ENCODE measurements at places on chromosomes 5 and 9.

GRCh38 chr5:132387640-132388117, 18.2 kb downstream of the SLC22A5 start:
- peak; percentile 100 for DNase-seq

DNA sequence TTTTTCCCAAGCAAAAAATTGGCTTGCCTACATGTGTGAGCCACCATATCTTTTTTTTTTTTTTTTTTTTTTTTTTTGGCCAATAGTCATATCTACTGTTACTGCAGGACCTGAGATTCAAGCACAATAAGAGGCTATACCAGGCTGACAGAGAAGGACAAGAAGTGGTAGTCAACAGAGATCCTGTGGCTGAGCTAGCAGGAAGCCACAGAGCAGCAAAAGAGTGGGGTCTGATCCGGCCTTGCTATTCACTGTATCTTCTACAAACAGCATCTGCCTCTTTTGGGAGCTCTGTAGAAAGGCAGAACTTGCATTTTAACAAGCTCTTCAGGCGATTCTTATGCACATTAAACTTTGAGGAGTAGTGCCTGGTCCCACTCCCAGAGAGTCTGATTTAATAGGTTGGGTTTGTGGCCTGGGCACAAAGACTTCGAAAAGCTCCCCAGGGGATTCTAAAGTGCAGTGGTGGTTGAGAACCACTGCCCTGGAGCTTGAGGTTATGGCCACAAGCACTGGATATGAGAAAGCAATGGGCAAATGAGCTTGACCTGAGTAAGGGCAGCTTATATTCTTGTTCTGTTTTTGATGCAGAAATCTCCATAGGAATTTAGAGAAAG, 162.8 kb downstream of the PIK3R1 start:
- peak; percentile 39 for DNase-seq

GRCh38 chr9:131657940-131658339, 81.9 kb downstream of the RAPGEF1 start:
- no peak for DNase-seq

GRCh38 chr5:138596105-138596881, 21.1 kb upstream of the HSPA9 start:
- DNase-seq: no peak

DNA sequence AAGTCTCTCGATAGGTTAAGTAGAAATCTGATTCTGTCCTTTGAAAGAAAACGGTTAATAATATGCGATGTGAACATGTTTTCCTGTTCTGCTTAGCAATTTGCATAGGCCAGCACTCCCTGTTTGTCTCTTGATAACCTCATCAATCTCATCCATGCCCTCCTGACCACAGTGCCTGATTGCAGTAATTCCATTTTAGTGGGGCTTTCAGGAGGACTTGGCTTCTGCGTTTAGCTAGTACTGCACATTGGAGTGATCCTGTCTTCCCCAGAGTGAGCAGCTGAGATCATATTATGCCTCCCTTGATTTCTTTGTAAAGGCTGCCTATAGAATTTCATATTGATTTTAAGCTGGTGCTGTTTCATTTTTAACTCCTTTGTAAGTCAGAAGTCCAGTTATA, 335.9 kb upstream of the ISL1 start:
- DNase-seq: no peak

GRCh38 chr5:63573380-63573779, 388.9 kb downstream of the HTR1A start:
- DNase-seq: no peak

DNA sequence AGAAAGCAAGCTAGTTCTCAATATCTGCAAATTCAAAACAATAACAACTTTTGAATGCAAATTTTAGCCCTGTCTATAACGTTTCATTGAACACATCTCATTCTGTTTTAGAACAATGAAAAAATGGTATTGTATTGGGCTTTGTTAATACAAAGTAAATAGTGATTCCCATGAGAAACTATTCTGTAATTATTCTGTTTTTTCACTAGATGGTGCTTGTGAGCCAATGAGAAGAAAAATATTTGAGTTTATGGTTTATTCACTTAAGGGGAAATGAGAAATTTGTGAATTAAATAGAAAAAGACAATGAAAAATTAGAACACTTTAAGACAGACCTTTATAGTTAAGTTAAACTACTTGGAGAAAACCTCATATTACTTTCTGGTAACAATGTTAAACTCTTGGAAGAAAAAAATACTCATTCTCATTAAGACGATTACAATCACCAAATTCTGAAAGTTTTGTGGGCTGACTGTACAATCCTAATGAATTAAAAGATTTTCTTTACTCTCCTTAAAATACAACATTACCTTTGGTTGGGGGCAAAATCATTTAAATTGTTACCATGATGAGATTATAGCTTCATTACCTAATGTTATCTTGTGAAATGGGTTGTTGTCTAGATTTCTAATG, 127.0 kb downstream of the NNT start:
- DNase-seq: peak; percentile 48

DNA sequence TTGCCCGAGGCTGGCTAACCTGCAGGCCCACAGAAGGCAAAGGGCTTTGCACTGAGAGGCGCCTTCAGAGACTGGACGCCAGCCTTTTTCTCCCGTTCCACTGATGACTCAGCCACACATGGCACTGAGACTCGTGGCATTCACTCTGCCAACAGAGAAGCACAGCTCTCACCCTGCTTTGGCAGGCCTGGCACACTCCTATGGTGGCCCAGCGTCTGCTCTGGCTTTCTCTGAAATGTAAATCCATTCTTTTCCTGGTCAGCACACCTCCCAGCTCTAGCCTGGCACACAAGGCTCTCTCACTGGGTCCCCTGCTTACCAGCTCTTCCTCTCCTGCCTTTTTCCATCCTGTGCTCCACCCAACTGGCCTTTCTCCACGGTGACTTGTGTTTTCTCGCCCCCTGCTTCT, 5.9 kb upstream of the MELK start:
- peak; percentile 80 for DNase-seq

GRCh38 chr9:72262063-72262462, 102.9 kb downstream of the ZFAND5 start:
- DNase-seq: no peak

GRCh38 chr5:62579761-62580160, 1.1 kb downstream of the LRRC70 start:
- DNase-seq: no peak

DNA sequence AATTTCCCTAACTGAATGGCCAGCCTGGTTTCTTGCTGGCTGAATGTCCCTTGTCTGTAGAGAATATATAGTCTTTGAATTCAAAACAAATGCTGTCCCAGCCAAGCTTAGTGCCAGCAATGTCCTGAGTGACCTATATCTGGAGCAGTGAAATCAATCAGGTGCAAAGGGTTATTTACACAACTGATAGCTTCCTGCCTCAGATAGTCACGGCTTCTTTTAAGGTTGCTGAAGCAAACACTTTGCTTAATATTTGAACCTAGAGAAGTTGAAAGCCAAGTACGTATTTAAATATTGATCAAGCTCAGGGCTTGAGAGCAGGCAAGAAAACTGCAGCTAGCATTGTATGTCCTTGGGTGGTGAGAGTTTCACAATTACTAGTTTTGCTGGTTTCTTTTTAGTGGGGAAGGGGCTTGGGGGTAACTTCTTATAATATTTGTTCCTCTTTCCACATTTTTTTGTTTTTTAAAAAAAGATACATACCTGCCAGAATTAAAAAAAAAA, 2.0 kb upstream of the ARHGEF28 start:
- no peak for DNase-seq

DNA sequence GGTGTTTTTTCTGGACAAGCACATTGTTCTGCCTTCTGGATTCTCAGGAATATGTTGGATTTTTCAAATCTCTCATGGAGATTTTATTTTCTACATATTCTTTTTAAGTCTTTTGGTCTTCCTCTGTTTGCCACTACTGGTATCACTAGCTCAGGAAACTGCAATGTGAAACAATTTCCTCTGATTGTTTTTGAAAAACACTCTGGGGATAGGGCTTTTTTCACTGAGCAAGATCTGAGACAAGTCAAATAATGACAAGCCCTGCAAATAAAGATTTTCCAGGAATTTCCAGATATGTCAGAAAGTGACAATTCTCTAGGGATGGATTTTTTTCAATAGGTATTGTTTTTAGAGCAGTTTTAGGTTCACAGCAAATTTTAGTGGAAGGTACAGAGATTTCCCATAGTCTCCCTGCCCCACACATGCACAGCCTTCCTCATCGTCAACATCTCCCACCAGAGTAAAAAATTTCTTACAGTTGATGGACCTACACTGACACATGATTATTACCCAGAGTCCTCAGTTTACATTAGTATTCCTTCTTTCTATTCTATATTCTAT, 86.9 kb upstream of the TMEM161B start:
- DNase-seq: no peak

DNA sequence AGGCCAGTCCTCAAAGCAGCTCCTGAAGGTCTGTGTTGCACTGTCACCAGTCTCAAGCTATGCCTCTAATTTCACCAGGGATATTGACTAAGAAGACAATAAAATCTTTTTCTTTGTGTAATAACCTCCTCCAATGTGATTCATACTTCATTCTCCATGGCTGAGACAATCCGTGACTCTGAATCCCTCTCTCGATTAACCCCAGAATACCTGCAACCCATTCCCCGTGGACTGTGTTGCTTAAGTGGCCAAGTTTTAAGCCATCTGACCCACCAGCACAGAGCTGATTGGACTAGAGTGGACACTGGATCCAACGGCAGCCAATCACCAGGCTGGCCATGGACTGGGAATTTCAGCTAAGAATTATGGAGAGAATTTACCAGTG, 5.4 kb upstream of the CCIN start:
- DNase-seq: peak; percentile 78

DNA sequence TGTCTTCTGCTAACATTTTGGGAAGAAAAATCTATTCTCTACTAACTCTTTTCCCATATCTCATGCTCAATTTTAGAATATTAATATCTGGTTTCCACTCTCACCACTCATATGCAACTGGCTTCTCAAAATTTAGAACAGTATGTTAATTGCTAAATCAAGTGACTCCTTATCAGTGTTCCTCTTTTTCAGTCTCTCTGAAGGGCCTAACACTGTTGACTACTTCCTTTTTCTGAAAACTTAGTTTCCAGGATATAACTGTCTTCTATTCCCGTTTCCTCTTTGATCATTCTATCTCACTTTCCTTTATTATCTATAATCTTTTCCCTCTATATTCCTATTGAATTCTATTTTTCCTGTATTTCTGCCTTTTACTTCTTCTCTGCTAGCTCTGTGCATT, 1717.2 kb upstream of the C9orf72 start:
- no peak for DNase-seq

DNA sequence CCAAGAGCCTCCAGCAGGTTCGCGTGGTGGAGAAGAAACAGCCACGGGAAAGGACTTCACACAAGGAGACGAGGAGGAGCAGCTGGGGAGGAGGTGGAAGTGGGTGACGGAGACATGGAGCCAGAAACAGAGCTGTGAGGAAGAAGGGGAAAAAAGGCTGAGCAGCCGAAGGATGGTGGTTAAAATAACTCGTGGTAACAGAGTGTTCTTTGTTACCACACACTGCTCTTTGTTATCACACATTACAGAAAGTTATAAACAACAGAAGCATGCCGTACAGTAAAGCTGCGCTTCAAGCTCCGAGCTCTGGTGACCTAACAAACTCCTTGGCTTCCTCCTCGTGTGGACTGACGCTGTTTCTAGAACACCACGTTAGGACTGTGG, 215.4 kb downstream of the GLIS3 start:
- no peak for DNase-seq

GRCh38 chr5:177426566-177427210, at the start of gene GRK6:
Gene GRK6, plus strand, starts transcription at chr5:177426676. Its CDS starts 170 bp downstream, at chr5:177426846.
- DNase-seq: peak; percentile 35

DNA sequence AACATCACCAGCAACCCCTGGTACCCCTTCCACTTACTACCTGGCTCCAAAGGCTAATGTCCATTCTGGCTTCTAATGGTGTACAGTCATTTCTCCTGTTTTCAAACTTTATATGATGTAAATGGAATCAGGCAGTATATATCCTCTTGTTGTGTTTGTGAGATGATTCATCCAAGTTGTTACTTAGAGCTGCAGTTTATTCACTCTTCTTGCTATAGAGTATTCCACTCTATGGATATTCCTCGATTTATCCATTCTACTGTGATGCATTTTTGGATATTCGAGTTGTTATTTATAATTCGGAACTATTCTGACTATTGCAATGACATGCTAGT, 32.4 kb downstream of the IRF1 start:
- no peak for DNase-seq

DNA sequence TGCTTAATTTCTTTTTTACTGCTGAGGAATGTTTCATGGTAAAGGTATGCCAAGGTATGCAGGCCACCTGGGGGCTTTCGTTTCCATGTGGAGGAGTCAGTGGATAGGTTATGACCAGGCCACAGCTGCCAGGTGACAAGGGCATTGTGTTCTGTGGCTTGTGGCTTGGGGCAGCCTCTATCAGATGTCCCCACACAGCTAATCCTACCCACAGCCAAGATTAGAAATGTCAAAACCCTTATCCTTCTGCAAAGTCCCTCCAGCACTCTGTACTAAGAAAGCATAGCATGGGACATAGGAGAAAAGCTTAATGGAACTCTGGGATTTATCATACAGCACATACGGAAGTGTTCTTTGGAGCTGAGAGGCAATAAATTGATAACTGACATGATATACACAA, 171.2 kb upstream of the S1PR3 start:
- no peak for DNase-seq

- DNase-seq: no peak
Measured at GRCh38 chr9:123220127-123220526, 48.3 kb downstream of the STRBP start.

DNA sequence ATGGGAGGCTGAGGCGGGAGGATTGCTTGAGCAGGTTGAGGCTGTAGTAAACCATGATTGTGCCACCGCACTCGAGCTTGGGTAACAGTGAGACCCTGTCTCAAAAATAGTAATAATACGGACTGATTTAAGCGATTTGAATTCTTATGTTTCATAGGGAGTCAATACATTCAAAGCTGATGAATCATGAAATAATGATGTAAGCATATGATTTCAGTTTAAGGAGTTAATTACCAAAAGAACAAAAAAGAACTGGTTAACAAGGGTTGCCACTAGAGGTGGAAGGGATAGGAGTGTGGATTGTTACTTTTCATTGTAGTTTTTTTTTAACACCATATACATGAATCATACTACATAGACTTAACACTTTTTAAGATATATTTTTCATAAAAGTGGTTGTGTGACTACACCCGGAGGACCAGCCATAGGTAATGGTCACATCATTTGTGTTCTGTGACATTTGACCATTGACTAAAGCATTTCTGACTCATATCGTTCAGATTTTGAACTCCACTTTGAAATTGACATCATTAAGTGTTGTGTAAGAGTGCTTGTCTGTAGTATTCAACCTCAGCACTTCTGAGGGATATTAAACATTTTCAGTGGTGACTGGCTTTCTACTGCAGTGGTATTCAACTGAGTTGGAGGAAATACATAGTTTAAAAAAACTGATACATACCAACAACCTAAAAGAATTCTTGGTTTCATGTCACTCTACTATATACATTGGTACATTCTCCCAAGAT, 7.0 kb downstream of the TRMT10B start:
- peak; percentile 56 for DNase-seq

GRCh38 chr9:84163052-84163650, 177.4 kb downstream of the SLC28A3 start:
- DNase-seq: peak; percentile 54

DNA sequence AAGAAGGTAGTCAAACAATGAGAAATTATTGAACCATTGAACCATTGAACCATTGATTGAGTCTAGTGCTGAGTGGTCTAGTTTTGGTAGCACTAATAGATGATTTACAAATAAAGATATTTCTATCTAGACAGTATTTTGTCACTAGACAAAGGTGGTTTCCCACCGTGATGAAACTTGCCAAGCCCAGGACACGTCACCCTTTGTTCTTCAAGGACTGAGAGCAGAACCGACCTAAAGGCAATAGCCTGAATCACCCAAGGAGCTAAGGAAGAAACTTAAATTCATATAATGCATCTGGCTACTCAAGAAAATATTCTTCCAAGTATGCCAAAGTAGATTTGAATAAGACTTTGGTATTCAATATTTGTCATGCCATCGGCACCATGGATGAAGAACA, 103.3 kb downstream of the ESM1 start:
- no peak for DNase-seq

All from LHCN-M2 (cell line).